ENCODE measurements at places on chromosomes 6 and 20.

- peak; percentile 41 for DNase-seq
Measured at GRCh38 chr6:36701401-36701991, 3.9 kb downstream of the RAB44 start.

DNA sequence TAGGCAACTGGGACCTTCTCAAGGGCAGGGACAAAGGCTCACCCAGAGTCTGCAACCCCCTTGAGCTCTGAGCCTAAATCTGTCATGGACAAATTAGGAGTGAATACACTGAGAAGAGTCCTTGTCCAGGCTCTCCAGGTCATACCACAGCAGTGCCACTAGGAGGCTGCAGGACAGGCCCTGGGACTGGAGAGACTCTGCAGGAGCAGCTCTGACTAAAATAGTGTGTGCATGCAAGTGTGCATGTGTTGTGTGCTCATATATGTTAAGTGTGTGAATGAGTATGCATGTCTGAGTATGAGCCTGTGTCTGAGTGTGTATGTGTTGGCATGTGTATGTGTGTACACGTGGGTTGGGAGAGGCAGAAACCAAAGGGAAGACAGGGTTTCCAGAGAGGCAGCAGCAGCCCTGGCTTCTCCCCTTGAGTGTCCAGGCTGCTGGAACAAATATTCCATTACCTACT lies 27.1 kb downstream of the MRPL14 start:
- no peak for DNase-seq

DNA sequence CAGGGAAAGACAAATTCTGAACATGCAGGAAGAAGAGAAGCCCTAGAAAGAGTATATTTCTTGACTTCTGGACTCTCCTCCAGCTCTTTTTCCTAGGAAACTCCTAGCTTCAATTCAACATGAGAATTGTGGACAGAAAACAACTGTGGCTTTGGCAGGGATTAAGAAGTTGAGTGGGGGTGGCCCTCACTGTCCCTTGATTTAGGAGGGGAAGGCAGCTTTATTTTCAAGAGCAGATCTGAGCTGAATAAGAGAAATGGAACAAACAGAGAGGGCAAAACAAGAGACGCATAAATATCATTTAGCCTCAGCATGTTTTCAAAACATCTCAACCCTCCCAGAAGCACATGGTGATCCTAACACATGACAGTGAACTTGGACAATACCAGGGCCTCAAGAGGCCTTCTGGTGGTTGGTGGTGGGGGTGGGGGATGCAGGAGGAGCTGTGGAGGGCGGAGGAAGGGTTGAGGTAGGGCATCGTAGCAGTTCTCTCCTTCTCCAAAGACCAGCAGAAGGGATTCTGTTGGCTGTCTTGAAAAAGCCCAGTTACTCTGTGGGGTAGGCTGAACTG lies 21.1 kb upstream of the TAGAP start:
- DNase-seq = no peak

- DNase-seq = no peak
Measured at GRCh38 chr6:153309651-153310050, 178.6 kb upstream of the RGS17 start.

GRCh38 chr6:30685157-30686008 lies 1.1 kb downstream of the PPP1R18 start:
- DNase-seq = peak; percentile 44

GRCh38 chr6:56605435-56605834 lies 37.3 kb downstream of the DST start:
- no peak for DNase-seq

DNA sequence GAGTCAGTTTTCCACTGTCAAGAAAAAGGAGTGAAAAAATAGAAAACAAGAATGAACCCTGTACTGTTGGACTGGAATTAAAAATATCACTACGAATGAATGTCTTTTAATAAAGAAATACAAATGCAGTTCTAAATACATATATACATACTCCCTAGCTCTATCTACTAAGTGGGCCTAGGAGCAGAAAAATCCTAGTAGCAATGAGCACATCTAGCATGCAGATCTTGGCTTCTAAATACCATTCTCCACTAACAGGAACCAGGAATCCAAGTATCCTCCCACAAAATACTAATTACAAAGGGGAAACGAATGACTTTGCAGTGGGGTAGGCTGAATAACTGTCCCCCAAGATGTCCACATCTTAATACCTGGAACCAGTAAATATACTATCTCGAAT lies 25.4 kb downstream of the SEC63 start:
- no peak for DNase-seq

- DNase-seq = no peak
Measured at GRCh38 chr6:168596344-168596743, 155.4 kb downstream of the SMOC2 start.

- peak; percentile 93 for DNase-seq
Measured at GRCh38 chr20:23156170-23156841, 70.2 kb upstream of the CD93 start.

DNA sequence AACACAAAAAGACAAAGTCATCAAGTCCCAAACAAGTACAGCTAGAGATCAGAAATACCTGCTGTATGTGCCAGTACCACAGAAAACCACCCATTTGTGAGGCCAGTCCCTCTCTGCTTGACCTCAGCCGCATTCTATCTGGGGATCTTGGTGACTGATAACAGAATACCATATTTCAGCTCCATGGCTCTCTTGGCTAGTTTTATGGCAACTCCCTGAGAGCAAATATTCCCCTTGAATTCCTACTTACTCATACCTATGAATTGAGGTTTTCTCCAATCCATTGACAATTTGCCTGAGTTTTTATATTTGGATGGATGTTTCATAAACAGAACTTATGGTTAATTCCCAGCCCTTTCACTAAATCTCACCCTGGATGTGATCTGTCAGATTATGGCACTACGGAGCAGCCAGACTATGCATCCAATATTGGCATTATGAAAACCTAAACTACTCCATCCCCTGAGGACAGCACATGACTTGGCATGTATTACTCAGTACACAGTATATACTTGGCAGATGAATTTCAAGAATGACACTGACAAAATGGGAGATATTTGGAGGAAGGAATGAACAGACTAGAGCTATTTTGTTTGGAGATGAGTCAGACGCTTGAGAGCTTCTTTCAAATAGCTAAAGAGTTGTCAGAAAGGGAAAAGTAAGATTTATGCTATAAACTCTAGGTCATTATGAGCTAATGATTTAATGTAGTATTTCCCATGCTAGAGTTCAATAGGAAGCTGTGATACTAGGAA lies 95.7 kb downstream of the PRDM1 start:
- DNase-seq = peak; percentile 96

DNA sequence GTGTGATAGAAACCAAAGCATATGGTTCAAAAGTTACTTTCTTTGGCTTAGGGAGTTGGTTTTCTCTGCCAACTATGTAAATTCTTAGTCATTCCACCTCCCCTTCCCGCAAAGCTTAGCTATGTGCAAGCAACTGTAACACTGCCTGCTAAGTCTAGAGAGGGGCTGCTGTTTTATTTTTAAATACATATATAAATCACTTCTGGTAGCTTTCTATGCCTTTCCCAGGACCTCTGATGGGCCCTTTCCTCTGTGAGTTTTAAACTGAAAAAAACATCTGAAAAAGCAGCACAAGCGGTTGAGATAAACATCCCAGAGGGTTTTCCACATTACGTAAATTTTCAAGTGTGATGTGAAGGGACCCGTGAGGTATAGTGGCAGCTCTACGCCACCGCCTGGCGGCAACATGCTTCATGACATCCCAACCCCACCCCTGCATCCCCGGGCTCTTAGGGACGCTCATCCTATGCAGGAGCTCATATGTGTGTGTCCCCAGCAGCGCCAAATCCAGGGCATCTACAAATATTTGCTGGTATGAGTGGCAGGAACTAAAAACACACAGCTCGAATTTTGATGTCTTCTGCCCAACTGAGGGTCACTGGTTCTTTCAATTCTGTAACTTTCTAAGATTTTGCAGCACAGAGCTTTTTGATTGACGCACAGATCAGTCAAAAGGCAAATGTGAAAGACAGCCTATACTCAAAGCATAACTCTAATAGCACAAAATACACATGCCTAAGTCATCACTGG lies 12.7 kb downstream of the SAYSD1 start:
- peak; percentile 24 for DNase-seq

- DNase-seq = no peak
Measured at GRCh38 chr6:63793465-63794137, 158.0 kb downstream of the PHF3 start.

DNA sequence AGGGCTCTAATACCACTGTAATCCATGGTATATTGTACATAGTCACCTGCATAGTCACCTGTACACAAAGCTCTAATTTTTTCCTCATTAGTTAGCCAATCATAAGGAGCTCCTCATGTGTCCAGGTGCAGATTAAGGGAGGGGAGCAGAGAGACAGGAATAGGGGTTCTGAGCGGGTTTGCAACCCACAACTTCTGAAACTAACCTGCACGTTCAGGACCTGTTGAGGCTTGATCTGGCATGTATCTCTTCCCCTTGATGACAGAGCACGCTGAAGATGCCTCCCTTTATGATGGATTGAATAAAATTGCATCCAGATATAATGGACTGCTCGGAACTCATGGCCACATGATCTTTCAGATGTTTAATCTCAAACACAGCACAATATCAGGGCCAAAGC lies 179.4 kb upstream of the PRND start:
- no peak for DNase-seq

- DNase-seq = no peak
Measured at GRCh38 chr6:25629198-25629576, 22.8 kb upstream of the SCGN start.

- no peak for DNase-seq
Measured at GRCh38 chr20:47392721-47393073, 36.2 kb upstream of the ZMYND8 start.

DNA sequence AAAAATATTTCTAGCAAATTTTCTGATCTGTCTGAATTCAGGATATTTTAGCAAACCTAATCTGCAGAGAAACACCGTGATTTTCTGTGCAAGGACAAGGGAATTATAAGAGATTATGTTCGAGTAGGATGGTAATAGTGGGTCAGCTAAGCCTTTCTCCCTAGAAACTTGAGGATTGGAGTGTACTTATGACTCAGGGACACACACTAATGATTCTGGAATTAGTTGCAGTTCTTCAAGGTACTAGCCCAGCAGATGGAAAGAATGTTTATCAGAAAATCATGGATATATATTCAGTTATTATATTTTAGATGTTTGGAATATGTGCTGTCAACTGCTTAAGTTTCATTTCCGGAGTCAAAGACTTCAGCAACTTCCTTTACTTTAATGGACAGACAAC lies 177.1 kb upstream of the MAP3K7 start:
- DNase-seq = peak; percentile 12

DNA sequence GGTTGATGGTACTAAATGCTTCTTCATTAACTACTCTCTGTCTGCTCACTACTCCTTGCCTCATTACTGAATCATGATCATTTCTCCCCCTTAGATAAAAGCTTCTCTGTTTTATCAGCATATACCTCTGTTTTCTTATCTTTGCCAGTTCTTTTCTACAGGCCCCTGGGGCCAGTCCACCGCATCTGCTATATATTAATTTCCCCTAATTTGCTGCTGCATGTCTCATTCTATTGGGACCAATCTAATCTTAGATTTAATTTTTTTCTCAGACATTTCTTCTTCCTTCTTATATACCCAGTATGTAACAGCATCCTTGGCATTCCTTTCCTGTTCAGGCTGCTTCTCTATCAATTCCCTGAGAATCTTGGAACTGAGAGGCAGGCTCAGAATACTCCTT lies 51.2 kb downstream of the GRIK2 start:
- peak; percentile 13 for DNase-seq

DNA sequence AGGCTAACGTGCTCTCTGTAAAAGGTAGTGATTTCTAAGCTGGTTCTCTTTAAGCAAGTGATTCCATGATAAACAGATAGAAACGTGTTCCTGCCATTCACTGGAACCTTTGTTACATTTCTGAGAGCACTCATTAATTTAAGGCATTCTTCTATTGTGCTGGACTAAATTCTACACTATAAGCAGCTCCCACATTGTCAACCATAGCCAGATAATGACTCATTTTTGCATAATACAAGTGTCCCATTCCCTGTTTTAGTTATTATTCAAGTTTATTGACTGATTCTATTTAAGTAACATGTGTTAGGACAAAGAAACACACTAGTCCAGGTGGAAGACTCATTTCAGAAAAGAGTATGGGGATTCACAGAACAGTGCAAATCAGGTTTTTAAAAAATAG lies 13.5 kb upstream of the XRN2 start:
- DNase-seq = no peak

GRCh38 chr20:9177278-9177677 lies 108.4 kb downstream of the PLCB4 start:
- no peak for DNase-seq

DNA sequence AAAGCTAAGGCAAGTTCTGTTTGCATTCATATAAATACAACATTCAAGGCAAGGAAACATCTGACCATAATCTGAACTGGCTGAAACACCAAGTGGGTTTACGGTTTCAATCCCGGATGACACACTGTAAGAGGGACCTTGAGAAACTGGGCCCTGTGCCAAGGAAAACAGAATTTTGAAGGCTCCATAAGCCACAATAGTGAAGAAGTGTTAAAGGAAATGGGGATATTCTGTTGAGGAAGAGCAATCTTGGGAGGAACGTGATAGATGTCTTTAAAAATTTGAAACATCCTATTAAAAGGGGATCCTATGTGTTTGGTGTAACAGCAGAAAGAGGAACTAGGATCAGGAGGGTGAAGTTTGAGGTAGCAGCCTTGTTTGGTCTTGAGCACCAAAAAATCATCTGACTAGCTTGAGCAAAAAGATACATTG lies 82.4 kb upstream of the TAB2 start:
- DNase-seq = peak; percentile 95

GRCh38 chr20:62460678-62461077 lies 15.1 kb downstream of the GATA5 start:
- no peak for DNase-seq

DNA sequence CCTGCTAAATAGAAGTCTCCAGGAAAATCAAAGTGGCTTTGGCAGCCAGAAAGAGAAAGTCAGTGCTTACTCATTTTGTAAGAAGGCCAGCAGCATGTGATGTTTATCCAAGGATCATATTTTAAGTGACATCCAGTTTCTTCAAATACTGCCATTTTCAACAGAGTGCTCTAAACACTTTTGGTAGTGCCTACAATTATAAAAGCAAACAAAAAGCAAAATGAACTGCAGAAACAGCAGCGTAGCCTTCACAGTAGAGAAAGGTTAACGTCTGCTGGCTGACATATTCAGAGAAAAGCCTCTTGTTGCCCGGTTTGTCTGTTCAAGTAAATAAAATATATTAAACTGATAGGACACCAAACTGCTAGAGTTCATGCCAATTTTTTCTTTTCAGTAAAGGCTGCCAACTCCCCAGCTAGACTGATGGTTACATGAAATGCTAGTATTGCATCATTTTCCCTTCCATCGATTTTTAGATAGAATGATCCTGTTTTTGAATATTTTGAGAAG lies 705.7 kb upstream of the SLC35B3 start:
- peak; percentile 40 for DNase-seq

GRCh38 chr6:26175428-26176181 lies 88.4 kb downstream of the HFE start:
- peak; percentile 74 for DNase-seq

DNA sequence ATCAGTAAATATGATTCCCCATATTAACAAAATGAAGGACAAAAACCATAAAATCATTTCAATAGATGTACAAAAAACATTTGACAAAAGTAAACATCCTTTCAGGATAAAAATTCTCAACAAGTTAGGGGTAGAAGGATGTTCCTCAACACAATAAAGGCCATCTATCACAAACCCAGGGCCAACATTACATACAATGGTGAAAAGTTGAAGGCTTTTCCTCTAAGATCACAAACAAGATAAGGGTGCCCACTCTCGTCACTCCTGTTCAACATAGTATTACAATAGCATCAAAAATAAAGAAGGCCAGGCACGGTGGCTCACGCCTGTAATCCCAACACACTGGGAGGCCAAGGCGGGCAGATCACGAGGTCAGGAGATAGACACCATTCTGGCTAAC lies 22.6 kb upstream of the ASF1A start:
- DNase-seq = no peak

- DNase-seq = peak; percentile 46
Measured at GRCh38 chr6:39335780-39336545, 13.5 kb upstream of the KCNK16 start.
